ENCODE measurements at places on chromosomes 12 and 14.

GRCh38 chr12:115411121-115411520, 727.1 kb upstream of the TBX3 start:
- DNase-seq, result no peak

DNA sequence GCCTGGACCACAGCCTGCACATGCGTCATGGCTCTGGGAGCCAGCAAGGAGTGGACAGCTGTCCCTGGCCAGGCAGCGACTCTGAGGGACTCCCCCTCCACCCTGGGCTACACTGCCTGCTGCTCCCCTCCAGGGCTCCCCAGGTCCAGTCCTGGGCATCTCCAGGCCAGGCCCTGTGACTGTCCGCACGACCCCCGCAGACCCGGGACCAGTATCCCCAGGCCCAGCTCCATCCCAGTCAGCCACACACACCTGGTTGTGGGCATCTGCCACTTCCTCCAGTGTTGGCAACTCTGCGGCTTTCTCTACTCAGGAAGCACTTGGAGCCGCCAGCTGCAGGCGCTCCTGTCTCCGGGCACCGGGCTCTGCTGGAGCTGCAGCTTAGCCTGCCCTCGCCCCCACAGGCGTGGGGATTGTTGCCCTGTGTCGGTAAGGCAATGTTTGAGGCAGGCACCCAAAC, 2.4 kb downstream of the ULK1 start:
- no peak for DNase-seq

DNA sequence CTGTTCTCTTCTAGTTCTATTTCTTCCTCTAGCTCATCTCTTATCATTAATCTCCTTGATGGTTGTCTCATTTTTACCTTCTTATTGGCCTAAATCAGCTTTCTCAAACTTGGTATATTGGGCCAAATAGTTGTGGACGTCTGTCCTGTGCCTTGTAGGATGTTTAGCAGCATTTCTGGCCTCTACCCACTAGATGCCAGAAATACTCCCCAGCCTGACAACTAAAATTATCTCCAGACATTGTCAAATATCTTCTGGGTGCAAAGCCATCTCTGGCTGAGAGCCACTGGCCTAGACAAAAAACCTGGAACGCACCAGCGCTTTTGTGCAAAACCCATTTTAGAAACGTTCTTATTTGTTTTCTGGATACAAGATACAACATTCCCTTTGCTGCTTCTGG, 38.8 kb upstream of the LRRC10 start:
- no peak for DNase-seq

DNA sequence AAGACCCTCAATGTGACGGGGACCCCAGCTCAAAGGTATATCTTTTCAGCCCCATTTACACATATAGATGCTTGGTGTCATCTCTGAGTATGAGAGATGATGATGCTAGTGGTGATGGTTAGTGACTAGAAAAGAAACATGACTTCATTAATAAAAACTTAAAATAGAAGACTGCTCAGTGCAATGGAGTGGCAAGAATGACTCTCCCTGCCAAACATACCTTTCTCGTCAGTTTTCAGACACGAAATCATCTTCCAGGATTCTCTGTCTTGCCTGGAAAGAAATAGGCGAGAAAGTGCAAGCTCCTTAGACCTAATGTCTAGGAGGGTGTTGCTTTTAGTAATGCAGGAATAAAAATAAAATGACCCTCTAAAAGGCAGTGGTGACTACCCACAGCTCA, 71.7 kb downstream of the TPH2 start:
- DNase-seq, result no peak

GRCh38 chr12:1841586-1842182, 21.3 kb downstream of the LRTM2 start:
- no peak for DNase-seq

- DNase-seq, result no peak
Measured at GRCh38 chr14:90987140-90987539, 73.3 kb downstream of the RPS6KA5 start.

- no peak for DNase-seq
Measured at GRCh38 chr14:75223664-75224154, 47.3 kb upstream of the TMED10 start.

GRCh38 chr12:122099280-122099749, 20.8 kb downstream of the MLXIP start:
- DNase-seq, result no peak

DNA sequence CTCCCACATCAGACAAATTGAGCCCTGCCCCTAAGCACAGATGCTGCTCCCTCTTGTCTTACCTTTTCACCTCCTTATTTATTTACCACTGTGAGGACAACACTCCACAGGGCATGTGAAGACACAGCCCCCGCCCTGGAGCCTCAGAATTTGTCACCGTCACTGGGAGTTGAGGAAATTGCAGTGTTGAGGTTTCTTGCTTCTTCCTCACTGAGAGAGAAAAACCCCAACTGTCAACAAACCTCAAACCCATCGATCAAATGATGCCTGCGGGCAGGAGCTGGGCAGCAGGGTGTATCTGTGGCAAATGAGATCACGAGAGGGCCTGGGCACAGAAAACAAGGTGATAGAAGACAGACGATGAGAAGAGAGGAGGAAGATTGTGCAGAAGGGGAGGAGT, 30.5 kb upstream of the PLEKHG3 start:
- DNase-seq, result no peak

- peak; percentile 20 for DNase-seq
Measured at GRCh38 chr12:25793196-25793595, 165.3 kb upstream of the RASSF8 start.

GRCh38 chr12:67804168-67804567, 155.6 kb downstream of the DYRK2 start:
- no peak for DNase-seq

- peak; percentile 50 for DNase-seq
Measured at GRCh38 chr14:105537580-105538474, 11.4 kb downstream of the TMEM121 start.

DNA sequence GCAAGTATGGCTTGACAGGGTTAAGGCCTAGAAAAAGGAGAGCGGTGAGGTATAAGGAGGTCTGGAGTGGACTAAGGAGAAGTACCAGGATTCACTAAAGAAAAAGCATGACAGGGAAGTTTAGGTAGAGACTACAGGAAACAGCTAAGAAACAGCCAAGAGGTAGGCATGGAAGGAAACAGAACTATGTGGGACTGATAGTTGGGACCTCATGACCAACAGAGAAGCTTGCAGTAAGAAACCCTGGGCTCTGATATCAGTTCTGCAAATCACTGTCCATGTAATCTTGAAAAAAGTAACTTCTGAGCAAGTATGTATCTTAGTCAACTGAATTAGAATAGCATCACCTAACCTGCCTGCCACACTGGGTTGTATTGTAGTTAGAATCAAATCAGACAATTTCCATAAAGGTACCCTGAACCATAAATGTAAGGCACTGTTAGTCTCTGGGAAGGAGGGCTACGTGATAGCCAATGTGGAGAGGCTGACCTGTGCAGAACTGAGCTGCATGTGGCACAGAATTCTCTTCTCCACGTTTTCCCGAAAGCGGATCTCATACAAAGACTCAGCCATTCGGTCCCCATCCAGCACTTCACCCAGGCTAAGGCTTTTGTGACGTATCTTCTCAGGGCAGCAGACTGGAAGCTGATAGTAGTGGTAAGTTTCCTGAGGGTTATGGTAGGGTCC, 912 bp downstream of the TM9SF1 start:
- no peak for DNase-seq

DNA sequence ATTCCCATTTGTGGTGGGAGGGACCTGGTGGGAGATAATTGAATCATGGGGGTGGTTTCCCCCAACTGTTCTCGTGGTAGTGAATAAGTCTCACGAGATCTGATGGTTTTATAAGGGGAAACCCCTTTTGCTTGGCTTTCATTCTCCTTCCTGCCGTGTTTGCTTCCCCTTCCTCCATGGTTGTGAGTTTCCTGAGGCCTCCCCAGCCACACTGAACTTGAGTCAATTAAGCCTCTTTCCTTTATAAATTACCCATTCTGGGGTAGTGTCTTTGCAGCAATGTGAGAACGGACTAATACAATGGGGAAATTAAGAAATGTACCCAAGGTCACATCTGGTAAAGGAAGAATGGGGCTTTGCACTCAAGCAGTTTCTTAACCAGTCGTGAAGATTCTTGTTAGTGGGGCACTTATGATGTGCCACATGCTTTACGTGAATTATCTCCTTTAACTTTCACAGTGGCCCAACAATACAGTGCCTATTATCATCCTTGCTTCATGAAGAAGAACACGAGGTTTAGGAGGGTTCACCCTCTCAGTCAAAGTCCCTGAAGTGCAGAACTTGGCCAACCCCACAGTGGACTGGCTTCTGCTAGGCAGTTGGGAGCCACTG, 234.3 kb downstream of the EFCAB11 start:
- DNase-seq, result no peak

DNA sequence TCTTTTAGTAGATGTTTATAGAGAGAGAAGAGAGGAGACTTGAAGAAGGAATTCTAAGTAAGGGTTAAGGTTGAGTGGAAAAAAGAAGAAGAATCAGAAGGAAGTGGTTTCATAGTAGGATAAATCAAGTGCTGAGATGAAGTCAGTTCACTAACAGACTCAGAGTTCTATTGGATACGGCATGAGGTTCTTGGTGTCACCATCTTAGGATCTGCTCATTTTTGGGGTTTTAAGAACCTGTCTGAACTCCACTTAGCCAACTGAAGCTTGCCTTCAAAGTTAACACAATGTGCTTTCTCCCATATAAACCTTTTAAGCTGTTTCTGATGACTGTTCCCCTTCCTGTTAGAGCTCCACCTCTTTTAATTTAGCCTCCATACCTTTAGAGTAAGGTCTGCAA, 152.6 kb downstream of the PRKCH start:
- DNase-seq, result no peak

DNA sequence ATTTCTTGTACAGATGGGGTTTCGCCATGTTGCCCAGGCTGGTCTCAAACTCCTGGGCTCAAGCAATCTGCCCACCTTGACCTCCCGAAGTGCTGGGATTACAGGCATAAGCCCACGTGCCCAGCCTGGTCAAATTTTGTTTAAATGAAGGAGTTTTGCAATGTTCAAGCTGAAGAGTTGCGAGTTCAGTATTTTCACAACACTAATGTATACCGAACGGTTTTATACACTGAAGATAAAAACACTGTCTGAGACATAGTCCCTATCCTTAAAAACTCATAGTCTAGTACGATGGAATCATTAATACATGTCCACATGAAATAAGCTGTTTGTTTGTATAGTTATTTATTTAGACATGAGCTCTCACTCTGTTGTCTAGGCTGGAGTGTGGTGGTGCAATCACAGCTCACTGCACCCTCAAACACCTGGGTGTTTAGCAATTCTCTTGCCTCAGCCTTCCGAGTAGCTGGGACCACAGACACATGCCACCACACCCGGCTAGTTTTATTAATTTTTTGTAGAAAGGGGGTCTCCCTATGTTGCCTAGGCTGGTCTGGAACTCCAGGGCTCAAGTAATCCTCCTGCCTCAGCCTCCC, 15.4 kb downstream of the TRAPPC6B start:
- DNase-seq, result no peak

- no peak for DNase-seq
Measured at GRCh38 chr14:34691206-34691605, 23.2 kb downstream of the CFL2 start.

DNA sequence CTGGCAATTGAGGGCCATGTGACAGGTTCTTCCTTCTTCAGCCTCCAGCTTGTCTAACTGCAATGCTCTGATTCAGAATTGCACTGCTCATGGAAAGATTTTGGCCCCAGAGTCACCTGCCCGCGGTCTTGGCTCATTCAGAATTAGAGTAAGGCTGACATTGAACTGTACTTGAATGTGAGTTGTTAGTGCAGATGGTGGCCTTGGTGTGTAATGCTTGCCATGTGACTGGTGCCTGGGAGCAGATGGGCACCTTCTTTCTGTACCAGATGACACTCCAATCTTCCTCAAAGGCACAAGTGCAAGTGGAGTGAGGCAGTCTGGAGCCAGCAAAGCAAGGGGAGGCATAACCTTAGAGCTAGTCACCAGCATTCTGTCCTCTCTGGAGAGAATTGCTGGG, 36.5 kb upstream of the ANO4 start:
- DNase-seq, result no peak

- DNase-seq, result no peak
Measured at GRCh38 chr12:83110424-83110823, 423.7 kb downstream of the TMTC2 start.

DNA sequence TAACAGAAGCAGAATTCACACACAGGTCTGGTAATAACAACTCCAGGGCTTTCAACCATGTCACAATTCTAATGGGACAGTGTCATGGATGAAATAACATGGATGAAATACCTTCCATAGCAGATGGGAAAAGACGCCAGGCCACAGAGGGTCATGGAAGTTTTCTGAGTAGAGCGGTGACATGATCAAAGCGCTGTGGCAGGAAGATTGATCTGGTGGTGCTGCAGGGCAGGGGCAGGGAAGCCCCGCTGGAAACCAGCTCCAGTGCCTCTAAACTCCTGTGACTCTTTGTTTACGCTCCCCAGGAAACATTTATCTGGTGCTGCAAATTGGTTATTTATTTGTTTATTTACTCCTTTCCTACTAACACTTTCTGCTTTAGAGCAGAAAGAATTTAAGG, 108.3 kb upstream of the HMGA2 start:
- no peak for DNase-seq

DNA sequence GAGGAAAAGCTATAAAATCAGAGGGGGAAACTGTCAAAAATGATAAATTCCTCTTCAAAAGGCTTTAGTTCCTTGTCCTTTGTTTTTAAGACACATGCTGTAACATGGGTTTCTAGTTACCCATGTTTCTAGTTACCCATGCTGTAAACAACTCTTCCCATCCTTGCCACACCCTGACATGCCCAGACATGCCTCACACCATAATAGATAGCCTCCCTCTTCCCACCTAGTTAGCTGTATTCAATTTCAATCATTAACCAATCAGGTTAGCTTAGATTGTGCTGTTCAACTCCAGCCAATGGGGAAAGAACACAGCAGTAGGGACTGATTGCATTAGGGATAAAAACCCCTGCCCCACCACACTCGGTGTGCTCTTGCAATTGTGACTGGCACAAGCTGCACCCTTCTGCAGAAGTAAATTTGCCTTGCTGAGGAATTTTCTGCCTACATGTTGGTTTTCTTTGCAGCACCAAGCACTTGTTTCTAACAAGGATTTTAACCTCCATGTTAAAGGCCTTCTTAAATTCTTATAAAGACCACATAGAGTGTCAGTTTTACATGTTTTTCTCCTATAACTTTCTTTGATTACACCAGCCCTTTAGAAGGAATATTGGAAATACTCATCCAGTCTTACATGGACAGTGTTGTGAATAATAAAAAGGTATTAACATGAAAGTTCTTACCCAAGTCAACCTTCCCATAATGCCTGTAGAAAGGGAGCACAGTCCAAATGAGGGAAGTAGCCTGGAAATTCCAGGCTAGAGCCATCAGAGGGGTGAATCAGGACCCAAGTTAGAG, 32.5 kb upstream of the LALBA start:
- DNase-seq, result no peak

DNA sequence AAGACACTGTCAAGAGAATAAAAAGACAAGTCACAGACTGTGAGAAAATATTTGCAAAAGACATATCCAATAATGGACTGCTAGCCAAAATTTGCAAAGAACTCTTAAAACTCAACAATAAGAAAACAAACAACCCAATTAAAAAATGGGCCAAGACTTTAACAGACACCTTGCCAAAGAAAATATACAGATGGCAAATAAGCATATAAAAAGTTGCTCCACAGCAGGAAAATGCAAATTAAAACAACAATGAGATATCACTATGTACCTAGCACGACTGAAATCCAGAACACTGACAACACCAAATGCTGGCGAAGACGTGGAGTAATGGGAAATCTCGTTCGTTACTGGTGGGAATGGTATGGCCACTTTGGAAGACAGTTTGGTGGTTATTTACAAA, 228.9 kb downstream of the TTC8 start:
- no peak for DNase-seq
